ENCODE measurements at places on chromosomes 7 and 10.

- no peak for DNase-seq
Observed at GRCh38 chr7:148356303-148356702, 234.3 kb upstream of the C7orf33 start.

GRCh38 chr7:1192171-1192676 is 32.2 kb upstream of the ZFAND2A start:
- peak; percentile 48 for DNase-seq

DNA sequence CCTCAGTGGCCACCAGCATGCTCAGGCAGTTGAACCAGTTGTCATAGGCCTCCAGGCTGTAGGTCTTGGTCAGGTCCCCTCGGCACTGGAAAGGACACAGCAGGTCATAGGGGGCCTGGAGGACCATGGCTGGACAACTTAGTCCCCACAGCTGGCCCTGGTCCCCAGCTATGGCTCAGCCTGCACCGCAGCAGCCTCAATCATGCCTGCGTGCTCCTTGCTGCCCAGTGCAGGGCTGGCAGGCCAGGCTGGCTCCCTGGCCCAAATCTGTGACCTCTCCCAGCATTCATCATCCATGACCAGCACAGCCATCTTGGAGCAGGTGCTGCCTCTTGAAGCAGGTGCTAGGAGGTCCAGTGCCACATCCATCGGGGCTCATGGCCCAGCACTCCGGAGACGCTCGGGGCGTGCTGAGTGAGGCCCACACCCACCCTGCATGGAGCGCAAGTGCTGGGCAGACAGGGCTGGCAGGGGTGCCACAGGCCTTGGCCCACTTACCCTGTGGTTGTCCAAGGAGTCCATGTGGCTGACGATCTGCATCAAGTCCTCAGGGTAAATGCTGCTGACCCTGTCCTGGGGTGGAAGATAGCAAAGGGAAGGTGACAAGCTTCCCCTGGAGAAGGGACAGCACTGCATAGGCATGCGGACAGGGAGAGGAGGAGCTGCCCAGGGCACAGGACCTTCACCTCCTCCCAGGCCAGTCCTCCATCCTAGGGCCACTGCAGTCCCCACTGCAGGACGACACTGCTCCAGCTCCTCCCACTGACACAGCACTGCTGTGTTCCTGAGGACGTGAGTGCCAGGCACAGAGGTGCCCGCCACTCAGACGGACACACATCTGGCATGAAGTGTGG is 61.7 kb downstream of the CSGALNACT2 start:
- DNase-seq = no peak

DNA sequence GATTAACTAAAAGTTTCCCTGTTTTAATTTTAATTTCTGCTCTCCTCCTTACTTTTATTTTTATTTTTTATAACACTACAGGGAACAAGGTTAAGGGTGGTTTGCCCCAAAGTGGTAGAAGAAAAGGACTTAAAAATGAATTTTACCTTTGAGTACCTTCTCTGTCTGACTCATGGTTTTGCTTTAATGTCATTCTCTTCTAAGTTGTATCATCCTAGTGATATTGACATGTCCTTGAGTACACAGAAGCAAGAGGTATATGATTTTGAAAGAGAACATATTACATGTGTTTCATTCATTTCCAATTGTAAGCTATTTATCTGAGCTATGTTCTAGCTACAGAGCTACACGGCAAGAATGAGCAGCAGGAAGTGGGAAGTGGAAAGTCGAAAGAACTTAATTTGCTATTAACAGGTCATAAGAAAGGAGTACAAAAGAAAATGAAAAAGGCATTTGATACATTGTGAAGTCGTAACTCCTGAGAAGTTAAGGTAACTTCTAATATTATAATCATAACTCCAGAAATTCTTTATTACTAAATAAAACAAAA is 112.5 kb downstream of the SEMA3A start:
- DNase-seq = no peak

DNA sequence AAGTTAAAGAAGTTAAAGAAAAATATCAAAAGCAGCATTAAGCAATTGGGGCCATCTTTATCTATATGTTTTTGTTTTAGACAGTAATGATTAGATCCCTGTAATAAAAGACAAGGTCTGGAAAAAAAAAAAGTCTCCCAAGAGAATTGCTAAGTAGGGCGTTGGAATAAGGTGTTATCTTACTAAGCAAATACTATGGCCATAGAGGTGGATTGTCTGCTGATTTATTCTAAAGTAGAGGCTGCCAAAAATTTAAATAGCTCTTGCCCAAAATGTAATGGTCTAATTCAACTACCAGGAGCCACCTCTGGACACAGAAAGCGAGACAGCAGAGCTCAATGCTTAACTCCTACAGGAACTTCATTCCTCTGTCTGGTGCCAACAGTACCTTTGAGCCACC is 71.6 kb downstream of the HERPUD2 start:
- DNase-seq = no peak

GRCh38 chr10:72386916-72387586 is 32.3 kb upstream of the DNAJB12 start:
- DNase-seq = no peak
